ENCODE measurements at places on chromosomes 3 and 15. TPM values are rescaled to one million over a fixed set of nuclear protein-coding genes. Genes with fewer than 3 reads are reported as not detected.

The SNTN gene
- total RNA-seq = not detected

The ACTC1 gene
- total RNA-seq = not detected

The WDR5B gene
- total RNA-seq = 3.0 TPM

The MEX3B gene
- total RNA-seq = 9.6 TPM

The ERICH6 gene
- not detected for total RNA-seq

The ARID3B gene
- 1.5 TPM for total RNA-seq

The LYZL4 gene
- total RNA-seq = not detected

The AMIGO3 gene
- not detected for total RNA-seq

The SLC12A8 gene
- total RNA-seq = 0.20 TPM

The SCN11A gene
- 0.07 TPM for total RNA-seq

The ITIH1 gene
- total RNA-seq = not detected

The CHST13 gene
- not detected for total RNA-seq

The TRPM1 gene
- 0.25 TPM for total RNA-seq

The VPS13C gene
- 85.9 TPM for total RNA-seq

The ASB14 gene
- total RNA-seq = not detected

The CXCR6 gene
- total RNA-seq = not detected

The HACD2 gene
- 29.4 TPM for total RNA-seq

The MUC20 gene
- total RNA-seq = not detected

The VIPR1 gene
- 4.5 TPM for total RNA-seq

The KBTBD13 gene
- total RNA-seq = not detected

The CRYGS gene
- 1.4 TPM for total RNA-seq

The MBNL1 gene
- 452 TPM for total RNA-seq

The P2RY1 gene
- 3.5 TPM for total RNA-seq

The MOBP gene
- 0.95 TPM for total RNA-seq

The GOLGA6B gene
- total RNA-seq = not detected

The GREM1 gene
- total RNA-seq = 0.07 TPM

Data from pulmonary artery endothelial cell (primary cell).